ENCODE measurements at places on chromosomes 16 and 17. TPM values are rescaled to one million over a fixed set of nuclear protein-coding genes. Genes with fewer than 3 reads are reported as not detected.

Gene COL1A1
- total RNA-seq: 14.8 TPM

DNA sequence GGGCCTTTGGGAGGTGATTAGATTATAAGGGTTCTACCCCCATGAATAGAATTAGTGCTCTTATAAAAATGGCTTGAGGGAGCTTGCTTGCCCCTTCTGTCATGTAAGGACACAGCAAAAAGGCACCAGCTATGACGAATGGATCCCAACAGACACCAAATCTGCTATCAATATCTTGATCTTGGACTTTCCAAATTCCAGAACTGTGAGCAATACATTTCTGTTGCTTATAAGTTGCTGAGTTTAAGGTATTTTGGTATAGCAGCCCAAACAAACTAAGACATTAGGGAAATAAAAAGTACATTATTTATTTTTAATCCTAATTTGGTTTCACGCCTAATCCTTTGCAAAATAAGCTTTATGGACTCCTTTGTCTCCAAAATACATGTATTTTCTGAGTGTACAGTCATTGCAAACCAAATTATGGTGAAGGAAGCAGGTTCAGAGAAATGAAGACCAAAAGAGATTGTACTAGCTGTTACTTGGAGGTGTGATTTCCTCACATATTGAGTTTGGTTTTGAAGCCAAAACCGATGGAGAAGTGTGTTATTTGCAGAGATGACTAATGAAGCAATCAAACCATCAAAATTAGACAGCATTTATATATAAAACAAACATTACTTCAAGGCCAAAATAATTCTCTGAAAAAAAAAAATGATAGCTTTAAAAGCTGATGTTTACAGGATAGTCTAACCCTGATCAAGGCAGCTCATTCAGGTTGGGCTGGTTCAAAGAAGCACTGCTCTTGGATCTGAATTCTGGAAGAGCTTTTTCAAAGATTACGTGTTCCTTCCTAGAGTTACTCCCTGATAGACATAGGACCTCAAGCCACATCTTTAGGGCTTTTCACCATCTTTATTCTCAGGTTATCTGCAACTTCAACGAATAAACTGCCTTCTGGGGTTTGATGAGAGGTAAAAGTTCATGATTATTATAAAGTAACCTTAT, 71.6 kb downstream of the MYO1D start:
- H3K27ac ChIP-seq: no peak overlapping the region
- no peak for DNase-seq
- no peak overlapping the region for H3K4me3 ChIP-seq
- H3K27me3 ChIP-seq: peaks cover 2% of the 10 kb centered on the region

Gene GRN
- total RNA-seq: 70.0 TPM

DNA sequence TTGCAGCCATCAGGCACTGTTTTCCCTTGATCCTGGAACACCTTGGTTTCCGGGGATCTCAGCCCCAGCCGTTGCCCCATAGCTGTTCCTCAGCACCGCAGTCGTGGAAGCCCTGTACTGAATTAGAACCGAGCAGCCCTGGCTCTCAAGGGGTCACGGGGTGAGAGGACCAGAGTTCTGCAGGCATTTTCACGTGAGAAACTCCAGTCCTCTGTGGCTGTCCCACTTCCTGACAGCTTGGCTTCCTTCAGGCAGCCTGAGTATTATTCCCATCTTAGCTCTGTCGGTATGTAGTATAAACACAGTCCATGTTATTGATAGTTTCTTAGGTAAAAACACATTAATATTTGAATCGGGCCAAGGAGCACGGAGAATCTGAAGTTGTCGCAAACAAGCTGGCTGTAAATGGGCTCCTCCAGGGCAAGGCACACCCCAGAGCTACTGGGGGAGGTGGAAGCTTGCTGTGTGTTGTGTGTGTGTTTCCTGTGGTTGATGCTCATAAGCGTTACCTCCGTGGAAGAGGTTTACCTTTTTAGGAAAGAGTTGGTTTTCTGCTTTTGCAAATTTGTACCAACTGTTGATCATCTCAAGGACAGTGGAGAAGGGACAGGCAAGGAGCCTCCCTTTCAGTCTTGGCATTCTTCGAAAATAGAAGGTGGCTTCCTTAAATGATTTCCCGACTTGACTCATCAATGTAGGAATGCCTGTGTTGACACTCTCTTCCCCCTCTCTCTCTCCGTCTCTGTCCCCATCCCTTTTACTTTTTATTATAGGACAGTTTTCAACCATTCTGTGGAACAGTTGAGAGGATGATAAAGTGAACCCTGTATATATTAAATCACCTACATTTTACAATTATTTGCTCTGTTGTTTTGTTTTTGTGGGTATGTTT, 208.9 kb upstream of the CHMP6 start:
- H3K4me1 ChIP-seq: peaks cover 43% of the 10 kb centered on the region
- no peak for DNase-seq
- peaks cover 5% of the 10 kb centered on the region for H3K36me3 ChIP-seq
- no peaks in the 10 kb centered on the region for H3K27me3 ChIP-seq
- no peak overlapping the region for H3K27ac ChIP-seq

DNA sequence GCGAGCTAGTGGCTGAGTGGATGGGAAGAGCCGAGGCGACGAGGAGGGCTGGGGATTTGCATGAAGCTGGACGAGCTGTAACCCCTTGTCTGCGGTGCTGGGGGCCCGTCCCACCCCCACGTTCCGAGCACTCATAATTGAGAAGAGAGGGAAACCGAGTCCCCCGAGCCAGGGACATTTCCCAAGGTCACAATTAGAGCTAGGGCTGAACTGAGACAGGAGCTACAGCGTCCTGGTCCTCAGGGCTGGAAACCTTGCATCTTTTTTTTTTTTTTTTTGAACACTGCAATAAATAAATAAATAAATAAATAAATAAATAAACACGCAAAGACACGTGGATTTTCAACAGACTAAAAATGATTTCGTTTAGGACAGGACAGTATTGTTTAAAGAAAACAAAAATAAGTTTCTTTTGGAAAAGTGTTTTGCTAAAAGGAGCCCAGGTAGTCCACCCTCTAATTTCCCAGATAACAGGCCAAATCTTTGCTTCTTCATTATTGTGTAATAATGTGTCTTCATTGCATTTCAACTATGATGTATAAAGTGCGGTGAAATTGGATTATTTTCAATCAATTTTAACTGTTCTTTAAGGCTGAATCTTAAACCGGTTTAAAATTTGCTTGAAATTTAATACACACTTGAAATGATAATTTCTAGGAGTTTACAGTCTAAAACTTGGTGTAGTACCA, 992 bp downstream of the GDPD1 start:
- H3K4me3 ChIP-seq: peak overlapping the region; percentile 95
- no peak for DNase-seq
- peak overlapping the region; percentile 98 for H3K27ac ChIP-seq

Gene GAS2L2
- 0.16 TPM for total RNA-seq

Gene FAM20A
- 0.86 TPM for total RNA-seq

DNA sequence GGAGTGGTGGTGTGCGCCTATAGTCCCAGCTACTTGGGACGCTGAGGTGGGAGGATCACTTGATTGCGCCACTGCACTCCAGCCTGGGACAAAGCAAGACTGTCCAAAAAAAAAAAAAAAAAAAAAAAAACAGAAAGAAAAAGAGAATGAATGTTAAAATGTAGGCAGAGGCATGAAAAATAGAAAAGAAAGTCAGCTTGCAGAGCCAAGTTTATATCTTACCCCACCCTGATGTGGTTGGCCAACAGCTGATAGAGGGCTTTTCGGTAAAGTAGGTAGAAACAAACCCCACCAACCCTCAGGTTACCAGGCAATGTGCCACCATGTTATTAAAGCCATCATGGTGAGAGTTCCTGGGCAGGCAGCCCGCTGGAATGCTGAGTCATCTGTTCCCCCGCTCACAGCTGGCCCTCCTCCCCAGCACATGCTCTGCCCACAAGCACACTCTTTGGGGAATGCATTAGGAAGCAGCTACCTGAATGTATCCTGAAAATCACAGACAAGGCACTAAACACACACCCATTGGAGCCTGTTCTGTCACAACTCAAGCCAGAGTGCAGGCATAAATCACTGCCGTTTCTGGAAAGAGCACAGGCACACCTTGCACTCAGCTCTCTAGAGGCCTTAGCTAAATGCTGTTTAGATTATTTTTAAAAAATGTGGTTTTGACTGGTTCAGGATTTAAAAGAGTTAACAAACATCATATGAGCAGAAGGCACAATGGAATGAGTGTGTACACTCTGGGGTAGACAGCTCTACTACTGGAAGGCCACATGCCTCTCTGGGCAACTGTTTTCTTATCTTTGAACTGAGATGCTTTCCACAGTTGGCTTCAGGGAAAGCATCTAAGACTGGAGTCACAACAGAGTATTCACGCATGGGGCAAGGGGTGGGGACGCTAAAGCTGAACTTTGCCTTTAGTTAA, 128.5 kb downstream of the PARN start:
- no peak for DNase-seq
- H3K27me3 ChIP-seq: peaks cover 13% of the 10 kb centered on the region
- H3K4me3 ChIP-seq: no peak overlapping the region
- H3K4me1 ChIP-seq: peaks cover 30% of the 10 kb centered on the region
- peak overlapping the region; percentile 75 for H3K27ac ChIP-seq
- H3K36me3 ChIP-seq: no peaks in the 10 kb centered on the region

- peak overlapping the region; percentile 99 for H3K4me3 ChIP-seq
- no peak overlapping the region for H3K27ac ChIP-seq
- DNase-seq: no peak
- peaks cover 19% of the 10 kb centered on the region for H3K4me1 ChIP-seq
- H3K36me3 ChIP-seq: no peaks in the 10 kb centered on the region
Observed at GRCh38 chr16:28923652-28924398, 1.2 kb downstream of the RABEP2 start.

Gene VMP1
- total RNA-seq: 53.8 TPM

Gene DNASE1L2
- total RNA-seq: 2.6 TPM

DNA sequence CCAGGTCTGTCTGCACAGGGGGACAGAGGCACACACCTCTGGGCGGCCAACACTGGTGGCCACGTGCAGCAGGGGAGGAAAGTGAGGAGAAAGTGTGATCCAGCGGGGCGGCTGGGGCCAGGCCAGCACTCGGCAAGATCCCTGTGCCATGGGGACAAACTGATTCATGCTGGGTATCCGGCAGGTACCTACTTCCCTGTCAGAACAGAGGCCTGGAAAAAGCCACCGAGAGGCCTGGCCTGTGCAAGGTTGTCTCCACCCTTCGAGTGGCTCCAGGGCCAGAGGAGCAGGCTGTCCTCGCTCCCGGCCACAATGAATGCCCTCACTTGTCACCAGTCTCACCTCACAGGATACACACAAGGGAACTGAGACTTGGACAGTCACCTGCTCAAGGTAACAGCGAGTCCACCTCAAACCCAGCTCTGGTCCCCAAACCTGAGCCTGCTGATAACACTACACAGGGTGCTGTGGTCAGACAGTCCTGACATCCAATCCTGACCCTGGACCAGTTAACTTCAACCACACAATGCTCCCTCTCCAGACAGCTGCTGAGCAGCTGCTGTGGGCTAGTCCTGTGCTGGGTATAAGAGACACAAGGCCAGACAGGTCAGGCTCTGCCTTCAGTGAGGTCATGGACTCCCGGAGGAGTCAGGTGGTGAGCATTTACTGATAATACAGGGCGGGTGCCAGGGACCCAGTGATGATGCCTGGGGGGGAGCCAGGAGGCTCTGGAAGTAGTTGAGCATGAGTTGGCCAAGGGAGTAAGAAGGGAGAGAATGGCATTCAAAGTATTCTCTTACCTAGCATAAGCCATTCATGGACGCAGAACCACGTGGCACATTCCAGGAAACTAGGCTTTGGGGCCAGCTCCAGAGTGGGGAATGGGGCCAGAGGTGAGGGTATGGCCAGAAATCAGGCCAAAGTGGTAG, 53.0 kb downstream of the VAC14 start:
- peaks cover 13% of the 10 kb centered on the region for H3K36me3 ChIP-seq
- no peak overlapping the region for H3K4me3 ChIP-seq
- H3K27me3 ChIP-seq: no peaks in the 10 kb centered on the region
- H3K4me1 ChIP-seq: peaks cover 30% of the 10 kb centered on the region
- DNase-seq: no peak

DNA sequence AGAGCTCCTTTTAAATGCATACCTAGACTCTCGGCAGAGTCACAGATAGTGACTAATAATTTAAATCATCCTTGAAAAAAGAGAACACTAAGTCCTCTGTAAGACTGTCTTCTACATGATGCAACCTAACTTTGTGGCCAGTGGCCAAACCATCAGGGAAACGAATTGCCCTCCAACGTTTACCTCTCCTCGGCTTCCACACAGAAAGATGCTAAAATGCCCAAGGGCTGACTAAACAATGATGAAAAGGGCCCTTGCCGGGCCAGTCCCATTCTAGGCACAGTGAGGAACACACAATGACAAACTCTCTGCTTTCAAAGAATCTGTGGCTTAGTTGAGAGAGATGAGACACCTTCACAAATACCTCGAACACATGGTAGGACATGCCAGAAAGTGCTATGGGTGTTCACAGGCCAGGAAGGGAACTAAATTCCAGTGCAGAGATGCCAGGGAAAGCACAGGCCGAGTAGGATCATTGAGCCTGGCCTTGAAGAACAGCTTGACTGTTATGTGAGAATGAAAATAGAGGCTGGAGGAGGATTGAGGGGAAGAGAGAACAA, 35.3 kb upstream of the PITPNM3 start:
- DNase-seq: no peak
- H3K36me3 ChIP-seq: peaks cover 24% of the 10 kb centered on the region
- no peak overlapping the region for H3K4me3 ChIP-seq

DNA sequence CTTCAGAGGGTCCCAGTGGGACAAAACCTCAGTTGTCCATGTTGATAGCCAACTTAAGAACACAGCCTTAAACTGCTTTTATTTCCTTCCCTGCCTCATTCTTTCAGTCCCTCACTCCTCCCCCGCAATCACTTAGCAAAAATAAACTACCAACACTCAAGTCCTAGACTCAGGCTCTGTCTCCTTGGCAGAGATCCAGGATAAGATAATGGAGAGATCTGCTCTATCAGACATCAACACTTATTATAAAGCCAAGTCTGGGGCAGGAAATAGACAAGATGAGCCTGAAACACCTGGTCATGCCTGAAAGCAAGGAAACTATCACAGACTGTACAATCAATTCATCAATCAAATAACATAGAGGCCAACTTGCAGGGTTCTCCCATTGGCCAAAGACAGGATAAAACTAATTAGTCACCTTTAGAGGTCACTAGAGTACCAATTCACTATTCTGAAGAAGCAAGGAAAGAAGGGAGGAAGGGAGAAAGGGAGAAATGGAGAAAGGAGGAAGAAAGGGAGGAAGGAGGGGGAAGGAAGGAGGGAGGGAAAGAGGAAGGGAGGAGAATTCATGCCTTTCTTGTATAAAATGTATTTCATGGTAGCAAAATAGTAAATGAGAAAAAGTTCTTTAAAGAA, 15.7 kb downstream of the HYDIN start:
- peaks cover 18% of the 10 kb centered on the region for H3K27me3 ChIP-seq
- H3K27ac ChIP-seq: no peak overlapping the region
- no peak for DNase-seq
- H3K4me1 ChIP-seq: peaks cover 3% of the 10 kb centered on the region

- peaks cover 55% of the 10 kb centered on the region for H3K27me3 ChIP-seq
- peaks cover 3% of the 10 kb centered on the region for H3K36me3 ChIP-seq
- peak; percentile 72 for DNase-seq
Observed at GRCh38 chr17:38703742-38704605, 1.1 kb upstream of the MLLT6 start.

Gene PRMT7
- total RNA-seq: 71.9 TPM

Gene CD300LD
- not detected for total RNA-seq
